ENCODE measurements at places on chromosomes 12 and 14.

DNA sequence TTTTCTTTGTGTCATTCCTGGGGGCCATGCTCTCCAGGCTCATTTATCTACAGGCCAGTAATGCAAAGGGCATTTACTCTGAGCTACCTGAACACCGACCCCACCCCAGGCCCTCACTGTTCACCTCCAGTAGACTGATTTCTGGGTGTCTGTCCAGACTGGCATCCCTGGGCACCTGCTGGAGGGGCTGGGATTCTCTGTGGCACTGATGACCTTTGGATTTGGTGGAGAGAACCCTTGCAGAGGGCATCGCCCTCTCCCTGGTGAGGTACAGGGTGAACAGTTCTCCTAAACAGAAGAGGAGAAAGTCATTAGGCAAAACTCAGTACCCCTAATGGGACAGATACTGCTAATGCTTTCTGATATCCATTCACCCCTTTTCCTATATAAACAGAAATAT is 27.1 kb upstream of the RIMBP2 start:
- no peak for DNase-seq

- no peak for DNase-seq
Observed at GRCh38 chr14:31307618-31308017, 100.0 kb upstream of the HECTD1 start.

DNA sequence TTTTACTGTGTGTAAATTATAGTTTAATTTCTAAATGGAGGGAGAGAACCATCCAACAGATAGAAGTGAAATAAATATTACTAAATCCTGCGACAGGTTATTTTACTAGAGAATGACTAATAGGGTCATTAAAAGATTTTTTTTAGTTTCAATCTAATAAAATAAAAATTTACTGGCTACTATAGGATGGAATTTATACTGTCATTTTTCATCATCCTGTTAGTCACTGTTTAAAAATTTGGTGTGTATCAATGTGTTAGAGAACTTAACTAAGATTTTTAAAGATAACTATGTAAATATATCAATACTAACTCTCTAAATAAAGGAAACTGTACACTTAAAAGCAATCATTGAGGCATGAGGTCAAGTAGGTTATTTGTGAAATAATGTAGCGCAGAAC is 41.1 kb upstream of the CDKN3 start:
- DNase-seq = no peak

GRCh38 chr14:96403409-96403808 is 11.5 kb downstream of the AK7 start:
- DNase-seq = no peak

DNA sequence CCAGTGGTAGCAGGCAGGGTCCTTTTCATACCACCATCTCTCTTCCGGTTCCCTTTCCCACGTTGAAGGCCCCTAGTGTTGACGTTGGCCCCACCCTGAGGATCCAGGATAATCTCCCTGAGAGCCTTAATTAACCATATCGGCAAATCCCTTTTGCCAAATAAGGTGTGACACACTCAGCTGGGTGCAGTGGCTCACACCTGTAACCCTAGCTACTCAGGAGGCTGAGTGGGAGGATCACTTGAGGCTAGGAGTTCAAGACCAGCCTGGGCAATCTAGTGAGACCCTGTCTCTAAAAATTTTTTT is 2.8 kb upstream of the TMEM119 start:
- no peak for DNase-seq

DNA sequence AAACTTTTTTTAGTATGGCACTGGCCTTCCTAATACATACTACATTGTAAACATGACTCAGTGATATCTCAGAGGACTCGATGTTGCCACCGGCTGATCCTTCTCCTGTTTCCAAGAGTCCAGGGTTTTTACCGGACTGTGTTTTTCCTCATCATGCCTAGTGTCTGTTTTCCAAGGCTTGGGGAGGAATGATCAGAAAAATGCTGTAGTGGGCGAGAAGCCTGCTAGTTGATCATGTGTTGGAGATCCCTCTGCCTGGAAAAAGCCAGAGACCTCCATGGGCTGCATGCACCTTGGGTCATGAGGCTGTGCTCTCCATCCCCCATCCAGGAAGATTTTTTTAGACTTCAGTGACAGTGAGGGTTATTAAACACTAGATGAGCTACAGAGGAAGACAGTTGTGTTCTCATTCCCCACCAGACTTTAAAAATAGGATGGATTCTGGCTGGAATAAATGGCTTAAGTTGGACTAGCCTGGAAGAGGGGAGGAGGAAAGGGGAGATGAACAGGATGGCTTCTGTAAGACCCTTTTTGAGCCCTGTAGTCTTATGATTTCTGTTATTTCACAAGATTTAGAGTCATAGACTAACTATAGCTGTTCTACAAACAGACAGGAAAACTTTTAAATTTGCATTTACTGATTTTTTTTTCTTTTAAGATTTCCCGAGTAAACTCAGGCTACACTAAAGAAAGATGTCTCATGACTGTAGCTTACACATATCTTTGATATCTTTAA is 145.7 kb downstream of the SAMD4A start:
- DNase-seq = peak; percentile 81

GRCh38 chr14:66281036-66281776 is 205.0 kb upstream of the CCDC196 start:
- no peak for DNase-seq

- DNase-seq = no peak
Observed at GRCh38 chr12:120373683-120374082, 4.7 kb upstream of the MSI1 start.

DNA sequence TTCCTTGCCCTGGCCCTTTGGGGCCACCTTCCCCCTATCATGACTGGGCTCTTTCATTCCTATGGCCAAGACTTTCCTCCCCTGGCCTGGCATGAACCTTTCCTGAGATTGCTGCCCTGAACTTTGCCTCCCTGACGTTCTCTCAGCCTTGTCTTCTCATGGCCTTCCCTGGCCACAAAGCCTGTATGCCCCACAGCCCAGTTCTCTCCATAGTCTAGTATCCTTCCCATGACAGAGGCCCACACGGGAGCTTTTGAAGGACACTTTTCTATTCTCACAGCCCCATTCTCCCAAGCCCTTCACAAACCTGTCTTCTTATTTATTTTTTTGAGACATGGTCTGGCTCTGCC is 4.5 kb upstream of the RNU7-1 start:
- DNase-seq = no peak

- no peak for DNase-seq
Observed at GRCh38 chr12:118981285-118982211, at the start of gene SRRM4. Gene SRRM4, plus strand, starts transcription at chr12:118981541. Its CDS starts 342 bp downstream, at chr12:118981883.

- DNase-seq = peak; percentile 75
Observed at GRCh38 chr14:24408764-24409163, 10.0 kb downstream of the NYNRIN start.

- DNase-seq = no peak
Observed at GRCh38 chr12:104827587-104827986, 130.5 kb downstream of the SLC41A2 start.

- peak; percentile 72 for DNase-seq
Observed at GRCh38 chr12:70576341-70577282, 60.6 kb downstream of the PTPRB start.

DNA sequence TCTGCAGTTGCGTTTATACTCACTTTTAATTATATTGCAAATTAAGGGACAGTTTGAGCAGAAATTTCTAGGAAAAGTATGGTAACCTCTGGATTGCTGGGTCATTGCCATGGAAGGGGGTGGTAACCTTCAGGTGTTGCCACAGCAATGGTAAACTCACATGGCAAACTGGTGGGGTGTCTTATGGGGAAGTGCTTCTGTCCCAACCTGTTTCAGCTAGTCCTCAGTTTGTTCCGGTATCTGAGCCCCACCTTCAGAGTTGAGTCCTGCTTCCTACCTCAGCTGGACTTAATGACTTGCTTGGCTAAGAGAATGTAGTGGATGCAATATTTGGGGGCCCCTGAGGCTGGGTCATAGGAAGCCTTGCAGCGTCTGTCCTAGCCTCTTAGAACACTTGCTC is 7.3 kb upstream of the CLMN start:
- DNase-seq = no peak

GRCh38 chr12:92973614-92974013 is 44.5 kb upstream of the EEA1 start:
- peak; percentile 88 for DNase-seq

DNA sequence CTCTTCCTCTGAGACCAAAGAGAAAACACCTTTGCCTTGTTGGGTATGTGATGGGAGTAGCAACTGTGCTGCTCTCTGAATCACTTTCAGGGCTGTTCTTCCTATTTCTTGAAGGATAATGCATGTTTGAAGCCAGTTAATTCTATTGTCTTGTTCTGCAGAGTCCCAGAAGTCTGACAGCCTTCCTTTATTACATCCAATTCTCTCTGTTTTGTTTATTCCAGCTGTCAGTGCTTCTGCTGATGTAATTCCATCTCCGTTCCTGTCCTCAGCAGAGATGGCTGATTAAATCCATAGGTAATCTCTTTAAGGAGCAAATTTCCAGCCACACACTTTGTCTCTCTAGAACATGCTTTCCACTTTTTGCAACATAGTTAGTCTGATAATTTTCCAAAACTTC is 59.7 kb downstream of the MGAT4C start:
- DNase-seq = no peak

DNA sequence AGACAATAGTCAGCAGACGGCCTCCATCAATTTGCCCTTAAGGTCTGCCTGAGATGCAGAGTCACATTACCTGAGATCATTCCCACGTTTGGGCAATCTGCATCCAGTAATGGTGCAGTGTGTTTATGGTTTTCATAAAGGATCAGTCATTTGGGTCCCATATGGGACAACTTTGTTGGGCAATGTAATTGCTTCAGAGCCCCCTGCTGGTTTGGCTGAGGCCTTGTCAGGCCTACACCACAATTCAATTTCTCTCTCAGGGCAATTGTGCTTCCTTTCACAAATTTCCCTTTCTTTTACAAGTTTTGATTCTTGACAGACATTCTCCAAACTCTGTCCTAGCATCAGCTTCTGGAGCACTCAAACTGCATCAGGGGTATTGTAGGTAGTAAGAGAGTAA is 191.2 kb upstream of the SSTR1 start:
- DNase-seq = no peak

DNA sequence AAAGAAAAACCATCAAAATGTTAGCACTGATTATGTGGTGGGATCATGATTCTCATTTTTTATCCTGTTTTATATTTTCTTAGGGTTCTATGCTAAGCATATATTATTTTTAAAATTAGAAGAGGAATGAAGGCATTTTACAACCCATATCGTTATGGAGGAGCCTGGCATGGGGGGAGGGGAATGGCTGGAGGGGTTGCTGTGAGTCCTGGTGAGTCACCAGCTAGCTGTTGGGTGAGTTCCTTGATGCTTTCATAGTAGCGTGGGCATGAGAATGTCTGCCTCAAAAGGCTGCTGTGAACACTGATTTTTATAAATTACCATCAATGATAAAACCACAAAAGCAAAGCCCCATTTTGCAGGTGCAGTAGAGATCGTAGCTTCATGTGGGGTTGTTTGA is 46.9 kb downstream of the C14orf132 start:
- peak; percentile 18 for DNase-seq

DNA sequence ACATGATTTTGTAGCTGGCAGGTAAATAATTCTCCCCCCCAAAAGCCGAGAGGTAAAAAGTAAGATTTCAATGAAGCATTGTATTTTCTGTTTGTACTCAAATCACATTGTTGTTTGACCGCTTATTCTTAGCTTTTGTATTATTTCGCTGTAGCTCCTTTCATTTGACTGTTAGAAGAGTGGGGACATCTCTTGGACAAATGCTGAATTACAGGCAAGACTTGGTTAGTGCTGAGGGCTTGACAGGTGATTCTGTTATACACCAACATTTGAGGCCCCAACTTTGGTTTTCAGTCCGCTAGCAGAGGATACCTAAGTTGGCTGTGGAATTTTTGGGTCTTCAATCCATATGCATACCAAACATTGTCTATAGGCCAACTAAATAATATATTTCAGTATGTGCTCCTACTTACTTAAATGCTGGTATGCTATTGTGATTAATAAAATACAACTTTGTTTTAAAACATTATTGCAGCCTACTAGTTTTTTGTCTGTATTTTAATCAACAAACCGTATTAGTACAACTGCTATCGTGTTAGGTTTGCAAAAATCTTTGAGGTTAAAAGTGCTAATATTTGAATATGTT is 102.2 kb downstream of the ERC1 start:
- DNase-seq = peak; percentile 55

DNA sequence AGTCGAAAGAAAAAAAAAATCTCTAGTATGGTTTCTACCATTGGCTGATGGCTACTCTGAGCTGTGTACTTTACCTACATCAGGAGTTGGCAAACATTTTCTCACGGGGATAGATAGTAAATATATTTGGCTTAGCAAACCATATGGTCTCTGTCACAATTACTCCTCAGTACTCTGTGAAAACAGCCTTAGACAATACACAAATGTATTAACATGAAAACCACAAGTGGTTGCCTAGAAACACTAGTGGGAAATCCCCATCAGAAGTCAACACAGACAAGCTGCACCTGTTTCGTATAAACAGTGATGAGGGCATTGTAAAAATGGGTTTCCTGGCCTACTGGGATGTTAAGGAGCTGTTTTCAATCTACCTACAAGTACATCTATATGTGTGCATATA is 84.6 kb upstream of the NAV3 start:
- no peak for DNase-seq

GRCh38 chr14:101980251-101980650 is 15.9 kb downstream of the DYNC1H1 start:
- no peak for DNase-seq

DNA sequence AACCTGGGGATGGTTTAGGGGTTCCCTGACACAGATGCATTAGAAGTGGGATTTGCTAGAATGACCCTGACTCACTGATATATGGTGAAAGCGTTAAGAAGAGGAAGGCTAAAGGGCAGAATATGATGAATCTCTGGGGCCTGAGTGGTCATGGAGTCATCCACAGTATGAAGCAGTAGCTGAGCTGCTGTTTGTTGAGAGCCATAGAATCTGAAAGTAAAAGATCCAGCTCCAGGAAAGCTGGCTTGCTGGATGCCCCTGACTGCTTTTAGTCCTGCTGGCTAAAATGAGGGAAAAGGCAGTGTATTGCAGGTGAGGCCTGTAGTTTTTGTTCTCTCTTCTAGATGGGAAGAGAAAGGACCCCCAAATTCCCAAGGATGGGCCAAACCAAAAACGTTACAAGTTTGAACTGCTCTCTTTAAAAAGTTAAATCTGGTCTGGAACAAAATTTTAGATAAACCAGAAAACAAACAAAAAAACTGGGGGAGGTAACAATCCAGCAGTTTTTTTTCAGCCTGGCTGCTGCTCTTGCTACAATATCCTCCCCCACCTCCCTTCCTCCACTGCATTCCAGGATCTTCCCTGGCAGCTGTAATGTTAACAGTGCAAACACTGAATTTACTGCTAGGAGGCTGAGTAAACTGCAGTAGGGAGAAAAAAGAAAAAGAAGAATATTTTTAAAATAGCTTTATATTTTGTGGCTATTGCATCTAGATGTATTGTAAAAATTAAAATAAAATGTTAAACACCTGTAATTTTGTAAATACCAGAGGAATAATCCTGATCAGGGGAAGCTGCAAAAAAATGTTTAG is 16.5 kb downstream of the SEL1L start:
- peak; percentile 63 for DNase-seq

- no peak for DNase-seq
Observed at GRCh38 chr12:32836710-32837109, 59.9 kb downstream of the PKP2 start.

GRCh38 chr12:110146986-110147385 is 22.8 kb downstream of the IFT81 start:
- no peak for DNase-seq

- DNase-seq = no peak
Observed at GRCh38 chr12:9872742-9873141, 3.6 kb upstream of the CLEC2B start.

- no peak for DNase-seq
Observed at GRCh38 chr14:32426028-32426427, 96.9 kb downstream of the AKAP6 start.

- no peak for DNase-seq
Observed at GRCh38 chr12:98109266-98109665, 406.1 kb upstream of the TMPO start.

All from fibroblast of gingiva (primary cell).